Hepatocyte (in vitro differentiated cells): ENCODE measurements at places on chromosomes 4 and X. TPM values are rescaled to one million over a fixed set of nuclear protein-coding genes. Genes with fewer than 3 reads are reported as not detected.

TMSB15A gene
- 45.4 and 55.3 TPM in 2 replicates for total RNA-seq

DNA sequence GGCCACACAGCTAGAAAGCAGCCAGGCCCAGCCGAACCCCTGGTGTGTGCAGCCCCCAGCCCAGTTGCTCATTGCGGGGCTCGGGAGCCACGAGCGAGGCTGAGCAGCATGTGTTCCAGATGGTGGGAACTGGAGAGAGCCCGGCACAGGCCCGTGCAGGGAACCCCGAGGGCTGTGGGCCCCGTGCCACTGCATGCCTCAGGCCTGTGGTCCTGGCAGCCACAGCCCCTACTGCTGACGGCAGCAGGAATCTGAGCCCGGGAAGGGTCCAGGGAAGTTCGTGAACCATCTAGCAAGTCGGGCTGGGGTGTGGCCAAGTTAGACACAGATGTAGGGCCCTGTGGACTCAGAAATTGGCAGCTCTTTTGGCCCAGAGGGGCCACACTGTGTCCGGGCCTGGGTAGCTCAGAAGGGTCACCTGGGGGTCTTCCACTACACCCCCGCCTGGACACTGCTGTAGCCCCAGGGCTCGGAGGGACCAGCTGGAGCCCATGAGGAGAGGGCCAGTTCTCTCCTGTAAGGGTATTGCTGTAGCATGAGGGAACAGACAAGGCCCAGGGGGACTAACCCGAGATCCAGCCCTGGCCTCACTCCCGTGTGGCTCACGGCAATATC, 12.1 kb downstream of the HTRA3 start:
- H3K27ac ChIP-seq = no peak overlapping the region
- DNase-seq = no peak
- H3K27me3 ChIP-seq = no peaks in the 10 kb centered on the region
- H3K4me1 ChIP-seq = peaks cover 21% of the 10 kb centered on the region

DNA sequence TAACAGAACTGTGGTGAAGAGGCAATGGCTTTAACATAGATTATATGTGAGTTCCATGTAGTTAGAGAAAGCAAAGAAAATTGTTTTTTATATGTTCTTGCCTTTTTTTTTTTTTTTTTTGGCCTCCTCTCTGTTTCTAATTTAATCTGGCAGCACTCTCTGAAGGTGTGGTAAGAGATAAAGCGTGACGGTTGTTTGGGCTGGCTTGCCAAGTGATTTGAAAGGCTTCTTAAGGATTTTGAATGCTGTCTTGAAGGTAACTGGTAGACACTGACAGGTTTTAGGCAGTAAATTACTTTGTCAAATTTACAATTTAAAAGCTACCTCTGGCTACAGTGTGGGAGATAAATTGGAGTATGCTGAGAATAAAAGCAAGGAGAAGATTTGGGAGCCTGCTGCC, 269.3 kb upstream of the HS3ST1 start:
- H3K4me1 ChIP-seq = no peaks in the 10 kb centered on the region
- DNase-seq = no peak
- H3K27me3 ChIP-seq = no peaks in the 10 kb centered on the region
- H3K4me3 ChIP-seq = no peak overlapping the region
- H3K36me3 ChIP-seq = no peaks in the 10 kb centered on the region

DNA sequence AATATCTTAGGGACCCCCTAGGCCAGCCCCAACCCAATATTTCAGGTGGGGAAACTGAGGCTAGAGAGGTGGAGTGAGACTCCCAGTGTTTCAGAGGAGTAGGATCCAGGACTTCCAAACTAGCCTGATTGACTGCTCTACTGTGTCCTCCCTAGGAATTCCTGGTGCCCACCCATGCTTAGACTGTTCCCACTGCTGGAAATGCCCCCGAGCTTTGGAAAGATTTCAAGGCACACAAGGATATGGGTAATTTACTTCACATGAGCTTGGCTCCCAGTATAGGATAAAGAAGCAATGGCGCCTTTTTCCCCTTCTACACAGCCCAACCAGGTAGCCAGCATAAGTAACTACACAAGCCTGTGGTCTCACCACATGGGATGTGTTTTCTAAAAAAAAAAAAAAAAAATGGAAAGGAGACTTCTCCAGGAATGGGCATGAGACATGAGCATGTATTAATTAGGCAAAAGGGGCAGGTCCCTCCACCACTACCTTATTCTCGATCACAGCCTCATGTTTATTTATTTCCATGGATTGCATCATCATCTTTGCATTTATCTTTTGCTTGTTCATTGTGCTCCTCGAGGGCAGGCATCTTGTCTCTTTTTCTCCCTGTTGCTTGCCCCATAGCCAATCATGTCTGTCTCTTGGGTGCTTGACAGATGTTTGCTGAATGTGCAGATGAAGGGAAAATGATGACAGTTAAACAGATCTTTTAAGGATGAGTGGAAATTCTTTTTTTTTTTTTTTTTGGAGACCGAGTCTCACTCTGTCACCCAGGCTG, 66.7 kb downstream of the DRD5 start:
- no peaks in the 10 kb centered on the region for H3K4me1 ChIP-seq
- DNase-seq = no peak
- no peaks in the 10 kb centered on the region for H3K27me3 ChIP-seq
- no peak overlapping the region for H3K27ac ChIP-seq

- no peak overlapping the region for H3K27ac ChIP-seq
- no peak for DNase-seq
- no peaks in the 10 kb centered on the region for H3K4me1 ChIP-seq
- no peaks in the 10 kb centered on the region for H3K27me3 ChIP-seq
Measured at GRCh38 chrX:9352243-9352642, 112.6 kb upstream of the TBL1X start.

POF1B gene
- total RNA-seq = 33.4 and 35.2 TPM in 2 replicates

GRCh38 chr4:40395166-40395900, 60.2 kb downstream of the CHRNA9 start:
- no peaks in the 10 kb centered on the region for H3K36me3 ChIP-seq
- H3K4me3 ChIP-seq = no peak overlapping the region

DNA sequence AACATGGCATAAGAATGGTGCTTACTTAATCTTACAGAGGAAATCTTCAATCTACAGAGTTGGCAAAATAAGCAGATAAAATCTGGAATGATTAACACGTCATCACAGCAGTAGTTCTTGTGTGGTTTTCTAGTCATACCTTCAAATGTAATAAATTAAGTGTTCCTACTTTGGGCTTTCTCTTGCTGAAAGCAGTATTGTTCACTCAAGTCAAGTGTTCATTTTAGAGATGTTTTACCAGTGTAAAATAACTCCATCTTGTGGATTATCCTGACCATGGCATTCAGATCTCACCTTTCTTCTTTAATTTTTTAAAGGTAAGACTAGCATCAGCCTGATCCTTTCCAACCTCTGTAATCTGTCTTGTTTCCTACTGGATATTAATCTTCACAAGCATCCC, 72.9 kb downstream of the ADAMTS3 start:
- DNase-seq = no peak
- no peaks in the 10 kb centered on the region for H3K36me3 ChIP-seq
- H3K27me3 ChIP-seq = no peaks in the 10 kb centered on the region
- no peak overlapping the region for H3K4me3 ChIP-seq

GRCh38 chr4:40186665-40187014, 10.2 kb upstream of the RHOH start:
- H3K27ac ChIP-seq = no peak overlapping the region
- H3K36me3 ChIP-seq = no peaks in the 10 kb centered on the region
- H3K4me1 ChIP-seq = peaks cover 3% of the 10 kb centered on the region
- DNase-seq = no peak
- no peaks in the 10 kb centered on the region for H3K27me3 ChIP-seq

GRCh38 chrX:102599951-102600579, 750 bp downstream of the ARMCX5 start:
- H3K27me3 ChIP-seq = no peaks in the 10 kb centered on the region
- peak; percentile 12 for DNase-seq
- no peaks in the 10 kb centered on the region for H3K4me1 ChIP-seq
- no peaks in the 10 kb centered on the region for H3K36me3 ChIP-seq
- H3K27ac ChIP-seq = peak overlapping the region; percentile 95

DNA sequence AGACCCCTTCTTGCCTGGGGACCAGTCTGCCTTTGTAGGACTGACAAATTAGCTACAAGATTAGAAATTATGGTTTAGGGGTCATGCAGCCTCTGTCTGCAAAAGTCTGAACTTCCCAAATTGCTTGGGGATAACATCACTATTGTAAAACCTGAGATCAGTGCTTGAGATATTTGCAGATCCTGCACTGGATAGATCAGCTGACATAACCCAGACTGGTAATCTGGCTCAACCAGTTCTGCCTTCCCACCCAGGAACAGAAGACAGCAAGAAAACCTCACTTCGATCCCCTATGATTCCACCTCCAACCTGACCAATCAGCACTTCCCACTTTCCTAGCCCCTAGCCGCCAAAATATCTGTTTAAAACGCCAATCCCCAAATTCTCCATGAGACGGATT, 202.8 kb upstream of the DIAPH2 start:
- no peak for DNase-seq
- no peaks in the 10 kb centered on the region for H3K36me3 ChIP-seq
- H3K27ac ChIP-seq = no peak overlapping the region
- H3K4me3 ChIP-seq = no peak overlapping the region

DCAF4L1 gene
- 0.04 and 0.10 TPM in 2 replicates for total RNA-seq

DNA sequence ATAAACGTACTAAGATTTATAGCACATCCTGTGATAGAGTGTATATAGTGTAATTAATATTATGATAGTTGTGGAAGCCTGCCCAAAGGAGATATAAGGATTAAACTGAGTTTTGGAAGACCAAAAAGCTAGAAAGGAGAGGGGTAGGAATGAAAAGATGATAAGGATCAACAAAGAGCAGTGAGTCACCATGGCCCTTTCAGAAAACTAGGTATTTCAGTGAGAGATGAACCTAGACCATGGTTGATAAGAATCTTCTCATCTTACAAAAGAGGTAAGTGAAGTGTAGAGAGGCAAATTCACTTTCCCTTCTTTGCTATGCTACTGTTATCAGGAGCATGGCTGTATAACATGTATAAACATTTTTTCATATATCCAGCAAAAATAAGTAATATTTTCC, 133.8 kb upstream of the PLAC1 start:
- no peak overlapping the region for H3K27ac ChIP-seq
- no peaks in the 10 kb centered on the region for H3K36me3 ChIP-seq
- DNase-seq = no peak

GRSF1 gene
- total RNA-seq = 85.1 and 85.4 TPM in 2 replicates

DNA sequence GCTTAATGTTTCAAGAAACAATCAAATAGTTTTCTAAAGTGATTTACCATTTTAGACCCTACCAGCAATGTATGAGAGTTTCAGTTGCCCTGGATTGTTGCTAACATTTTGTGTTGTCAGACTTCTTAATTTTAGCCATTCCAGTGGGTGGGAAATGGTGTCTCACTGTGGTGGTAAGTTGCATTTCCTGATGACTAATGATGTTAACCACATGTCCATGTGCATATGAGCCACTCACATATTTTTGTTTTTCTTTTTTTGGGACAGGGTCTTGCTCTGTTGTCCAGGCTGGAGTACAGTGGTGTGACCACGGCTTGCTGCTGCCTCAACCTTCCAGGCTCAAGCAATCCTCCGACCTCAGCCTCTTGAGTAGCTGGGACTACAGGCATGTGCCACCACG, 48.3 kb downstream of the MED28 start:
- H3K4me3 ChIP-seq = no peak overlapping the region
- H3K27me3 ChIP-seq = no peaks in the 10 kb centered on the region
- no peak overlapping the region for H3K27ac ChIP-seq
- no peaks in the 10 kb centered on the region for H3K36me3 ChIP-seq
- H3K4me1 ChIP-seq = no peaks in the 10 kb centered on the region

CSN3 gene
- total RNA-seq = not detected in 2 replicates

GRCh38 chrX:108456971-108457477, 17.4 kb downstream of the COL4A5 start:
- no peaks in the 10 kb centered on the region for H3K27me3 ChIP-seq
- DNase-seq = no peak
- no peak overlapping the region for H3K27ac ChIP-seq
- no peaks in the 10 kb centered on the region for H3K36me3 ChIP-seq
- no peaks in the 10 kb centered on the region for H3K4me1 ChIP-seq
- H3K4me3 ChIP-seq = no peak overlapping the region

DNA sequence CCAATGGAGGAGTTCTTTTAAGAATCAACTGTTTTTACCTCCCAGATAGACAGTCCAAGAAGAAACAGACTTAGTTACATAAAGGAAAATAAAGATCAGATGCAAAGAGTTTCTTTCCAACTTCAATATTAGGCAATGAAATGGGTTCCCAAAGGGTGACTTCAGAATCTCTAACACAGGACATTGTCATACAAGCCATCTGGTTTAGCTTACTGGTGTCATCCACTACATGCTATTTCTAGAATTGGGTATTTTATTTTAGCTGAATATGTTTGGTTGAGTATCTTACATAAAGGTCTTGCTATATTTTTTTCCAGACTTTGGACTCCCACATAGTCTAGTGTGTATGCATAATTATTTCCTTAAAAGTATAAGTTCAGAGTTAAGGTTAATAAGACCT, 162.1 kb upstream of the SLC7A11 start:
- H3K27ac ChIP-seq = no peak overlapping the region
- DNase-seq = no peak
- peaks cover 15% of the 10 kb centered on the region for H3K4me1 ChIP-seq
- H3K4me3 ChIP-seq = no peak overlapping the region

- H3K27ac ChIP-seq = no peak overlapping the region
- no peaks in the 10 kb centered on the region for H3K4me1 ChIP-seq
- H3K36me3 ChIP-seq = no peaks in the 10 kb centered on the region
- DNase-seq = peak; percentile 85
- H3K4me3 ChIP-seq = no peak overlapping the region
Measured at GRCh38 chr4:6873792-6874461, 35.7 kb upstream of the TBC1D14 start.

EFHC2 gene
- 1.8 and 3.7 TPM in 2 replicates for total RNA-seq

DNA sequence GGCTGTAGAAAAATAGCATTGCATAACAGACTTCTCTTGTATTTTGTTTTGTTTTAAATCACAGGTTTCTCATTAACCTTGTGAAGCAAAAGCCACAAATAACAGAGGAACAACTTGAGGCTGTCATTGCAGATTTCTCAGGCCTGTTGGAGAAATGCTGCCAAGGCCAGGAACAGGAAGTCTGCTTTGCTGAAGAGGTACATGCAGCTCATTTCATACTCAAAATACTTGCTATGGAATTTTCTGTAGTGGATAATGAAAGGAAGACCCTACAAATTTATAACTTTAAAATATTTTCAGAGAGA, 17.6 kb downstream of the AFP start:
- peak overlapping the region; percentile 25 for H3K27ac ChIP-seq
- no peak overlapping the region for H3K4me3 ChIP-seq
- no peaks in the 10 kb centered on the region for H3K27me3 ChIP-seq
- no peak for DNase-seq
- H3K4me1 ChIP-seq = peaks cover 7% of the 10 kb centered on the region
- no peaks in the 10 kb centered on the region for H3K36me3 ChIP-seq
